ENCODE measurements at places on chromosomes 4 and X.
A peak's percentile ranks its signal among the peaks of the same experiment; 100 is the strongest.

DNA sequence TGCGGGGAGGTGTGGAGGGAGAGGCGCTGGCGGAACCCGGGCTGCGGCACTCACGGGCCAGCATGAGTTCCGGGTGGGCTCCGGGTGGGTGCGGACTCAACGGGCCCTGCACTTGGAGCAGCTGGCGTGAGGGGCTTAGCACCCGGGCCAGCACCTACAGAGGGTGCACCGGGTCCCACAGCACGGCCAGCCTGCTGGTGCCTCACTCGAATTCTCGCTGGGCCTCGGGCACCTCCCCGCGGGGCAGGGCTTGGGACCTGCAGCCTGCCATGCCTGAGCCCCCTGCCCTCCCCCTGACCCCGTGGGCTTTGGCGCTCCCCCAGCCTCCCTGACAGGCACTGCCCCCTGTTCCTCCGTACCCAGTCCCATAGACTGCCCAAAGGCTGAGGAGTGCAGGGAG is 10.8 kb upstream of the CAMK2D start:
- DNase-seq = no peak

DNA sequence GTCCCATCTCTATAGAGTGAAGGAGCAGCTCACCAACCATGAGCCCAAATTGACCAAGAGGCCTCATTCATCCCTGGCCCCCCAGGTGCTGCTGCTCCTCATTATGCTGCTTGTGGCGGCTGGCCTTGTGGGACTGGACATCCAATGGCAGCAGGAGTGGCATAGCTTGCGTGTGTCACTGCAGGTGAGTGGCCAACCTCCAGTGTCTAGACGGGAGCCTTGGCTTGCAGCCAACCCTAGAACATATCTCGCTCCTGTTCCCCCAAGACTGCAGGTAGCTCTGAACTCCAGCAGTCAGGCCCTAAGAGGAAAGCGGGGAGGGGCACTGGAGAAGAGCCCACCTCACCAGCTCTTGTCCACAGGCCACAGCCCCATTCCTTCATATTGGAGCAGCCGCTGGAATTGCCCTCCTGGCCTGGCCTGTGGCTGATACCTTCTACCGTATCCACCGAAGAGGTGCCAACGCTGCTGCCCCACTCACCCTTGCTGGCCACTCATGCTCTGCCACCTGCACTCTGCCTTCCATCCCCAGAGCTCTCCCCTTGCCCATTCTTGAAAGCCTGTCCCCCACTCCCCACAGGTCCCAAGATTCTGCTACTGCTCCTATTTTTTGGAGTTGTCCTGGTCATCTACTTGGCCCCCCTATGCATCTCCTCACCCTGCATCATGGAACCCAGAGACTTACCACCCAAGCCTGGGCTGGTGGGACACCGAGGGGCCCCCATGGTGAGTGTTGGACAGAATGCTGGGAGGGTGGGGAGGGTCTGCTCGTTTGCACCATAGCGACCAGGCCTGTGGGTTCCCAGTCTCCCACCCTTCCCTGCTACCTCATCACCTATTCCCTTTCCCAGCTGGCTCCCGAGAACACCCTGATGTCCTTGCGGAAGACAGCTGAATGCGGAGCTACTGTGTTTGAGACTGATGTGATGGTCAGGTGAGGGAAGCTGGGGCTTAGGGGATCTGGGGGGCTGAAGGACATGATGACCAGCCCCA is 3.5 kb downstream of the GDPD2 start:
- no peak for DNase-seq

- DNase-seq = no peak
Observed at GRCh38 chrX:143994206-143994605, 110.3 kb downstream of the UBE2NL start.

- no peak for DNase-seq
Observed at GRCh38 chr4:26094911-26095310, 180.9 kb downstream of the SMIM20 start.

GRCh38 chr4:52244848-52245247 is 193.7 kb downstream of the SPATA18 start:
- no peak for DNase-seq

DNA sequence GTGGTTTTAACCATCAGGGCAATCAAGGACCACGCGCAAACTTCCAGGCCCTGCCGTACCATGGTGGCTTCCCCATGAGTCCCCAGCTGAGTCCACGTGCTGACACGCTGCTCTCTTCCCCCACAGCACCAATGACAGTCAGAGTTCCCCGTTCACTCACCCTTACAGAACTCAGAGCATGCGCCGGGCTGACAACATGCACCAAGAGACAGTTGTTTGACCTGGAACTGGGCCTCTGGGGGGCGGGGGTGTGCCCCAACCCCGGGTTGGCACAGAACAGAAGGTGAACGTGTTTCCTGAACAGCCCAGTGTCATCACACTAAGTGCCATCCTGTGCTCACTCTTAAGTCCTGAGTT is 29.4 kb downstream of the IRF2 start:
- no peak for DNase-seq

DNA sequence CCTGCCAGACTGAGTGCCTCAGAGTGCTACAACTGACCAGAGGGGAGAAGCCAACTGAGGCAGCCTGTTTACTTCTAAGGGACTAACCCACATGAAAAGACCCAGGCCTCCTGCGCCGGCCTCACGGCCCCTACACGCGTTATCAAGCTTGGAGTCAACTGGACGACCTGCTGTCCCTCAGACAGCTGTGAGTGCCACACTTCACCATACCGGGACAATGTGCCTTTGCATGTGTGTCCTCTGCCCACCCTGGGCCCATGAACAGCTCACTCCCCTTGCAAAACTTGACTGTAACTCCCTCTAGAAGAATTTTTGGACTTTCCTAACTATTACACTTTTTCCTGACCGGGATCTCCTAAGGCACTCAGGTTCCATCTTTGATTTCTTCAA is 1.8 kb downstream of the NOP14 start:
- no peak for DNase-seq

DNA sequence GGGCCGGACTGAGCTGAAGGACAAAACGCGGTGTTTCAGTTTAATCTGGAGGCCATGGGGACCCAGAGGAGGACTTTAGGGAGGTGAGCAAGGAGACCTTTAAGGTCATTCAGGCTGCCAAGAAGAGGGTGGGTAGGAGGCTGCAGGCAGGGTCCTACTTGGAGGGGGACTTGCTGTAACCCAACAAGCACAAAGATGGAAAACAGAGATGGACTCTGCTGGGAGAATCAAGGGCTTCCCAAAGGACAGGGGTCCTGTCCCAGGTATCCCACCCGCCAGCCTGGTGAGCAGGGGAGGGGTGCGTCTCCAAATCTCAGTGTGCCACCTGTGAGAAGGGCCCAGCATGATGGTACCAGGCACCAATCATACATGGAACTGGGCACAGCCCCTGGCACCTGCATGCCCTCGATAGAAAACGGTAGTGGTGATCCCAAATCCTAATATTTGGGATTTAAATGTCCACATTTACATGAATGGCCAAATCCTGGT is 3.9 kb upstream of the HAUS3 start:
- no peak for DNase-seq

DNA sequence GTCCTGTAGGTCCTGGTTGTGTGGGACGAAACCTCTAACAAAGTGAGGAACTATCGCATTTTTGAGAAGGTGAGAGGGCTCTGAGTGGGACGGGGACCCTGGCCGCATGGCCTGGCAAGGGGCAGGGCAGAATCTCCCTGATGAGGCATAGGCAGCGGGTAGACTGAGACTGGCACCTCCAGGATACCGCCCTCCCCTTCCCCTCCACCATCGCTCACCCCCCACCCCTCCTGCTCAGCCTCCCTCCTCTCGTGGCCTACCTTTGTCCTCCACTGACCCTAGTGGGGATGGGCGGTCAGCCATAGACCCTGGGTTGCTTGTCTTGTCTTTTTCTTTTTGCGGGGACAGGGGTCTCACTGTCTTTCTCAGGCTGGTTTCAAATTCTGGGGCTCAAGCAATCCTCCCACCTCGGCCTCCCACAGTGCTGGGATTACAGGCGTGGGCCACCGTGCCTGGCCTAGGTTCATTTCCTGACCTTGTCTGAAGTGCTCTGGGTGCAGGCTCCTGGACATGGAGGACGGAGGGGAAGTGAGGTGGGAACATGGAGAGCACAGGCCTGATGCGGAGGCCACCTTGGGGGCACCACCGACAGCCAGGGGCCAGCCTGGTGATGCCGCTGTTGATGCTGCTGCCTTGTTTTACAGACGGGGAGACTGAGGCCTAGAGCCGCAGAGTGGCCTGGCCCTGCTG is 10.5 kb upstream of the ADD1 start:
- DNase-seq = no peak

GRCh38 chrX:46333550-46333949 is 211.7 kb downstream of the ZNF674 start:
- DNase-seq = no peak

GRCh38 chr4:165963621-165964020 is 90.6 kb downstream of the TLL1 start:
- DNase-seq = no peak

DNA sequence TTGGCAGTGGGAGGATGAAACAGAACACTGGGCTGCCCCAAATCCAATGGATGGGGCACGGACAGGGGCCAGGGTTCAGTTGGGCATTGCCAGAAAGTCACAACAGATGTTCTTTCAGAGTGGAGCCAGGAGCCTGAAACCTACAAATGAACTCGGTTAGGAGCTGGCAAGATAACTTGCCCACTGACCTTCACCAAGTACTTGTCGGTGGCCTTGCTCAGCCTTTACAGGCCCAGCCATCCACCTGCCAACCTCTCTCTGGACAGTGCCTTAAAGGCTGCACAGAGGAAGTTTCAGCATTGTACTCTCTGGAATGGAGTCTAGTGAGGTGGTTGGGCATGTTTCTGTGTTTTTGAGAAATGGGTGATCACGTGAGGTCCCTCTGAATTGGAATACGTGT is 87.1 kb upstream of the USP9X start:
- no peak for DNase-seq

- no peak for DNase-seq
Observed at GRCh38 chr4:150008546-150008945, 69.7 kb upstream of the DCLK2 start.

DNA sequence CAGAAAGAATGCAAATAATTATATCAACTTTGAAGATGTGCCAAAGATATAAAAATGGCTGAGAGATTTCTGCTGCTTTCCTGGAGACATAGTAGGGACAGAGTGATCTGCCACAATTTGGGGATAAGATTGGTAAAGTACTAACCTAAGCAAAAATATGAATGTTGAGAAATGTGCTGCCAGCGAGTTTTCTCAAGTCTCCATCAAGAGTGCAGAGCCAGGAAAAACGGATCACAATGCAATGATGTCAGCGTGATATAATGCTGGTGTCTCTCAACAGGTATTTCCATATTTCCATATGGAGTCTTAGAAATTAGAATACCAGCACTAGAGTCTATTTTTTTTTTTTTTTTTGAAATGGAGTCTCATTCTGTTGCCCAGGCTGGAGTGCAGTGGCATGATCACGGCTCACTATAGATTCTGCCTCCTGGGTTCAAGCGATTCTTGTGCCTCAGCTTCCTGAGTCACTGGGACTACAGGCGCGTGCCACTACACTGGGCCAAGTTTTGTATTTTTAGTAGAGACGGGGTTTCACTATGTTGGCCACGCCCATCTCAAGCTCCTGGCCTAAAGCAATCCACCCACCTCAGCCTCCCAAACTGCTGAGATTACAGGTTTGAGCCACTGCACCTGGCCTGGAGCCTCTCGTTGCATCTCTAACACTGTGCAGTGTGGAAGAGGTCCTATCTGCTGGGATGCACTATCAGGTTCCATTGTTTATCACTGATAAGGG is 893.5 kb downstream of the TRIML1 start:
- no peak for DNase-seq

DNA sequence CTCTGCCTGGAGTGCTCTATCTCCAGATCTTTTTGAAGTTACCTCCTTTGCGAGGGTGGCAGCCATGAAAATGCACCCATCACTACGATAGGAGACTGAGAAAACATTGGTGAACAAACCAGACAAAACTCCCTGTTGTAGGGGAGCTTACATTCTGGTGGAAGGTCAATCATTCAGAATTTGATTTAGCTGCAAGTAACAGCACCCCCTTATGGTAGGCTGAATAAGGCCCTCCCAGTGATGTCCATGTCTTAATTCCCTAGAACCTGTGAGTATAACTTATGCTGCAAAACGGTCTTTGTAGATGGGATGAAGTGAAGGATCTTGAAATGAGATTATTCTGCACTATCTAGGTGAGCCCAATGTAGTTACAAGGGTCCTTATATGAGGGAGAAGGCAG is 5.6 kb upstream of the TEC start:
- no peak for DNase-seq

- no peak for DNase-seq
Observed at GRCh38 chr4:8039290-8039689, 99.6 kb upstream of the AFAP1 start.

DNA sequence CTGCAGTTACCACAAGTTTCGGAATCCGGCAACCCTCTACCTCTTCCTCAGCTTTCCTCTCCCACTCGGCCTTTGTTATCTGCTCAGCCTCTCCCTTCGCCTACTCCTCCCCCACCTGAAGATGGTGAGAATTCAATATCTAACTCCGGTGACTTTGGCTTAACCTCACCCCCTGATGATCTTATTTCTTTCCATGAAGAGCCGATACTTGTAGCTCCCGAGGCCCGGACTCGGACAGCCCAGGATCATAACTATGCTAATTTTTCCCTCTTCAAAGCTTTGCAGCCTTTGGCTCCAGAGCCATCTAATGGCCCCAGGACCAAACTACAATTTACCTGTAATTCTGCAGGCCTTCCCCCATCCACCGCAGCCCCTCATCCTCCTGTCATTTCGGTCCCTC is 32.0 kb upstream of the MGST2 start:
- DNase-seq = no peak

- DNase-seq = no peak
Observed at GRCh38 chr4:94933799-94934198, 176.0 kb downstream of the BMPR1B start.

- no peak for DNase-seq
Observed at GRCh38 chrX:46152756-46153155, 392.5 kb downstream of the ZNF674 start.

DNA sequence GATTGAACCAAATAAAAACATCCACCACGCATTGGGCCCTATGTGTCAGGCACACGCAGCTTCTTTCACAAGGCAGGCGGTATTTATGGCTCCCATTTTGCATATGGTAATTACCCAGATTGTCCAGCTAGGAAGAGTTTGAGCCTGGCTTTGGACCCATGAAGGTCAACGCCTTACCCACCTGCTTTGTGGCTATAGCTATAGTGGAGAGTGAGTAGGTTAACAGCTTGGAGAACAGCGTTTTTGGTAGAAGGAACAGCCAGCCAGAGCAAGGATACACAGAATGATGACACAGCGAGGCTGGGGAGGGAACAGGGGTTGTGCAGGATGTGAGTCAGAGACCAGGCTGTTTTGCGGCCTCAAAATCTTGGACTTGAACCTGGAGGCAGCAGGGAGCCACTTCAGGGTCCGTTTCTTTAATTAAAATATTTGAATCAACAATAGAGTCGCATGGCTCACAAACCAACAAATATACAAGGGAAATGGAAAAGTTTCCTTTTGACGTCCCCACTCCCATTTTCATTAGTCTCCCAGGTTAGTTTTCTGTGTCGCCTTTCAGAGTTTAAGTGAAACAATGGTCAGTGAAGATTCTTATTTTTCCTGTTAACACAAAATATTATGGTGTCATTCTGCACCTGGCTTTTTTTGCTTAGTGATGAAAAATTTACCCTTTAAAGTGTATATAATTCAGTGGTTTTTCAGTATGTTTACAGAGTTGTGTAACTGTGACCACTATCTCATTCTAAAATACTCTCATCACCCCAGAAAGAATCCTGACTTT is 118.2 kb upstream of the STX18 start:
- DNase-seq = peak; percentile 54

GRCh38 chr4:95601356-95601755 is 52.6 kb upstream of the UNC5C start:
- DNase-seq = no peak

- DNase-seq = no peak
Observed at GRCh38 chr4:29734343-29735213, 985.6 kb upstream of the PCDH7 start.

All from SW 1271 (cell line).